ENCODE measurements at places on chromosomes 4 and X.

- no peak for DNase-seq
These were observed 691.9 kb downstream of the PDHA2 start for GRCh38 chr4:96531836-96532235.

GRCh38 chr4:88006956-88007303, 505 bp upstream of the PKD2 start:
- no peak for DNase-seq

- no peak for DNase-seq
These were observed 1072.3 kb downstream of the RAPGEF2 start for GRCh38 chr4:160175064-160175643.

DNA sequence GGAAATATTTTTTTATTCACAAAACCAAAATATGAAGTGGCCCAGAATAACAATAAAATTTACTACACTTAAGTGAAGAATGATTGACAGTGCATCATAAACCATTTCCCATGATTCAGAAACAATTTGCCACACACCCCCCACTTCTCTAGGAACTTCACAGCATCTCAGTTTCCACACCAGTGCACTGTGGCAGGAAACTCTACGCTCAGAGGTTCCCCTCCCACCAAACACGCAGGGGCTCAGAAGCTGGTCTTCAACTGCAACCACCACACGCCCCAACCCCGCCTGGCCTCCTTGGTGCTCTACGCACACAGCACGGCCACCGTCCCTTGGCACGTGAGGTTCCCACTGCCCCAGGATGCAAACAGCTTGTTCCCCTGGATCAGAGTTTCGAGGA, 63.7 kb downstream of the ZFYVE28 start:
- DNase-seq = no peak

DNA sequence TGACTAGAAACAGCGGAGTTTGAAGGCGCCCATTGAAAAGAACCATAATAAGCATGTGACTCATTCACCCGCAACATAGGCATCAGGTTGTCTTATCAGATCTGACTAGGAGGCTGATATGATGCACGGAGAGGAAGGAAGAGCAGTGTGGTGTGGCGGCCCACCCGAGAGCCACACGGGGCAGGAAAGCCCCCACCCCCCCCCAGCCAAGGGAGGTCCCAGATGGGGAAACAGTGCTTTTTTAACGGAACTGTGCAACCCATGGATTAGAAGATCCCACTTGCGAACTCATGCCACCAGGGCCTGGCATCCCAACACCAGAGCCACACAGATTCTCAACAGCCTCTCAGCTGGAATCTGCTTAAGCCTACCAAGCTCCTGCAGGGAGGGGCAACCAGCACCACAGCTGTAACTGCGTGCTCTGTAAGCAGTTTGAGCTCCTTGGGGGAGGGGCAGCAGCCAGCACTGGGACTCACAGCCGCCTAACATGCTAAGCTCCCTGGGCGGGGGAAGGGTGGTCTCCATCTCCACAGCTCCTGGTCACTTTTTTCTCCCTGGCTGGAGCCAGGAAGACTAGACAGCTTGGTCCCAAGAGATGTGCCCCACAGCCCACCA, 466.2 kb downstream of the PDGFC start:
- DNase-seq = no peak

GRCh38 chr4:173189117-173189693, 20.6 kb downstream of the GALNT7 start:
- DNase-seq = no peak

- no peak for DNase-seq
These were observed 89.5 kb upstream of the ARX start for GRCh38 chrX:25105221-25105620.

GRCh38 chr4:140691369-140691768, 64.8 kb downstream of the TBC1D9 start:
- no peak for DNase-seq

DNA sequence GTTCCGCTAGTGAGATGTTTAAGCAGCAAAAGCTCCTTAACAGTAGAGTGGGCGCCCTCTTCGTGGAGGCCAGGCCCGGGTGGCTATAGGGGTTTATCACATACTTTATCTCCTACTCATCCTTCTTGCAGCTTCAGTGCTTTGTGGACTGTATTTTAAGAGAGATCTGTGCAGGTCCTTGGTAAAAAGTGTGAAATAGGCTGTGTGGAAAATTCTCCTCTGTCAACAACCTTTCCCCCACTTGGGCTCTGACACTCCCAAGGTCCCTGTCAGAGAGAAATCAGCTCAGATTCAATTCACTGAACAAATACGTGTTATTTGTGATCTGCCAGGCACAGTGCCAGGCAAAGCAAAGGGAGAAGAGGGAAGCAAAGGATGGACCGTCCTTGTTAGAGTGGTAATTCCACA, 214.3 kb upstream of the PPARGC1A start:
- DNase-seq = no peak

DNA sequence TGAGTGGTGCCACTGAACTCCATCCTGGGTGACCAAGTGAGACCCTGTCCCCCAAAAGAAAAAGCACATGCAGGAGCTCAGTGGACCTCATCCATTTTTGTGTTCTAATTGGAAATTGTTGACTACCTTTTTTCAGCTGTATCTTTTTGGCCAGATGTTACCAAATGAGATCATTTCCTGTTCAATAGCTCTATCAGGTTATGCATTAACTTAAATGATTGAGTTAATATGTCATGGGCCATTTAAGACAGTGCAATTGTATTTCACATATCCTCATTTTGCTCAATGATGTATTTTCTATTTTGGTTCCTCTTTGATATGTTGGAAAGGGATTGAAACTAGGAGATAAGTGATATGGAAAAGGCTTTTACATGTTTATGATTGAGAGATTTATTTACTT, 26.2 kb upstream of the RHOH start:
- no peak for DNase-seq

DNA sequence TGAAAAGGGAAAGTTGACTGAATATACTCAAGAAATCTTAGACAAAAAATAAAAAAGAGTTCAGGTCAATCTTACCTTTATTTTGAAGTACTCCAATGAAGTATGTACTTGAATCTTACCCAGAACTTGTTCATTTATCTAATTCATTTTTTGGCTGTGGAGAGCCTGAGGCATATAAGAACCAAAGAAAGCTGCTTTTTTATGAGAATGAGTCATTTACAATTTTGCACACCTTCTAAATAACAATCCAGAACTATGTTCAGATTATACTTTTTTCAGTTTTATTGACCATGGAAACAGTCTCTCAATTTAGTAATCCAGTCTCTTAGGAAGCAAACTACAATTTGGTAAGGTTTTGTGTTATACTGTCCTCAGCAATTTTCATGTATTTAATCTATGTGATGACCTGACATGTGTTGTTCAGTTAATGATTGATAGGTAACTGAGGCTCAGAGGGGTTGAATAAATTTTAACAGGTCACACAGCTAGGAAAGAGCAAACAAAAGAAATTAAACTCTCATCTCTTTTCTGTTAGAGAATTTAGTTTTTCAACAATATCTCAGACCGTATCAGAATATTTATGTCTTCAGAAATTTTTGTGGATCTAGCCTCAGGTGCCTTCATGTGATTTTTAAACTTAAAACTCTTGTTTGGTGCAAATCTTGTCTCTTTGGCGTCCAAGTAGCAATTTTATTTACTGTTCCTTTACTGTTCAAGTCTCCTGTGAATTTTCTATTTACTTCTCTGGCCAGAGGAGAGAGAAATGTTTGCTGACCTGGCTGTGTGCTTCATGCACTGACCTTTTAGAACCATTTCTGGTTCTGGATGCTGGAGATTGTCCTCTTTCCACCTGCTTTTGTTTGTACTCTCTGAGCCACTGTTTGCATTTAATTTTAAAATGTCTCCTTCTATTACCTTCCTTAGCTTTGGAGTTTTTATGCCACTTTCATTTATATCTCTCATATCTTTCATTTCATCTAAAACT, 1453.4 kb downstream of the STIM2 start:
- DNase-seq = no peak

DNA sequence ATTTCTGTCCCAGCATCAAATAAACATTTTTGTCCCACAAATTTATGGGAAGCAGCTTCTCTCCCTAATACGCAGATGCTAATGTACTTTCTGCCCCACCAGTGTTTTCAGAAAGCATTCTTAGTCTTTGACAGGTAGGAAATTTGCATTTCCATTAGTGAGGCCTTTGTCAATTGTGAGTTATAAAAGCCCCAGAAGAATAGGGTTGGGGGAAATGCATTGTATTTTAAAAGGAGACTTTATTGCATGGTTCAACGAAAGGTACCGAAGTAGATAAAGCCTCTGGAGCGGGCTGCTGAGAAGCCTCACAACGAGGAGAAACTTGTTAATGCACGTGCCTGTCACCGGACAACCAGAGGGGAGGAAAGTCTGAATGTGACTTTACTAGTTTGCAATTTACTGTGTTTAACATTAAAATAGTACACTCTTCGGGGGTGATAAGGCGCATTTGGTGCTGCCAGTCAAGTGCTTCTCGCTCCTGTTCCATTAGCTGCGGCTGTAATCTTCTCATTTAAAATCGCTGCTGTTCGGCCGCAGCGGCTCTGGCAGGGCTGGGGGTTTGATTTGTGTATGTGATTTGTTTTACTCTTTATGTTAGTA, 63.4 kb downstream of the DCTD start:
- DNase-seq = no peak
